ENCODE measurements at places on chromosomes 1 and 21.

- DNase-seq, result peak; percentile 57
Measured at GRCh38 chr1:93448292-93448982, 519 bp downstream of the FNBP1L start.

DNA sequence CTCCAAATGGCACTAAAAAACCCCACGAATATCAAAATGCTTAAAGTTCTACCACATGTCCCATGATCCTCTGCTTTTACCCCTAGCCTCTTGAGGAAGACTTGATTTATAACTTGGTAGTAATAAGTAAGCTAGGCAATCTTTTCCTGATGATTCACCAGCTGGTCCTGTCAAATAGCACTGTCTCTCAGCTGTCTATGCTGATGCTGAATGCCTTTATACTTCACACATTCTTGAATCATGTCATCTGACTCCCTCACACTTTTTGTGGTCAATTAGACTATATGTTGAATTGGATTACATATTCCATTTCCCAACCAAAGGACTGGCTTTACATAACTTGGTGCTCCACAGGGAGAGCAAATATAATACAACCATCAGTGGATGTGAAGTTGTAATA is 16.6 kb downstream of the C21orf91 start:
- DNase-seq, result peak; percentile 38

- peak; percentile 90 for DNase-seq
Measured at GRCh38 chr1:54121482-54122134, 31.2 kb downstream of the CDCP2 start.

DNA sequence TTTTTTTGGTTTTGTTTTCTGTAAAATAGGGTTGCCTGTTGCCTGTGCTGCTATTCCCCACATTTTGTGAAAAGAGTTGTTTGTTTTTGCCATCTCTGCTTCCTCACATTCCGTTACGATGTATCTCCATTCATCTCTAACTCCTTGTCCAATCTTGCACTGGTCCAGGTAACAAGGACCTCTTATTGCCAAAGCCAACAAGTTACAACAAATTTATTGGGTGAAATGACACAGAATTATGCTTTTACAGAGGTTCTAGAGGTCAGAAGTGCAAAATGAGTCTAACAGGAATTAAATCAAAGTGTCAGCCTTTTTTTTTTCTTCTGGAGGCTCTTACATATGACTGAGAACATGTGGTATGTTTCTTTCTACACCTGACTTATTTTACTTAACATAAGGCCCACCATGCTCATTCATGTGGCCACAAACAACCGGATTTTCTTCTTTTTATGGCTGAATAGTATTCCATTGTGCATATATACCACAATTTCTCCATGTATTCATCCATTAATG is 787.9 kb upstream of the B3GALT2 start:
- DNase-seq, result no peak

DNA sequence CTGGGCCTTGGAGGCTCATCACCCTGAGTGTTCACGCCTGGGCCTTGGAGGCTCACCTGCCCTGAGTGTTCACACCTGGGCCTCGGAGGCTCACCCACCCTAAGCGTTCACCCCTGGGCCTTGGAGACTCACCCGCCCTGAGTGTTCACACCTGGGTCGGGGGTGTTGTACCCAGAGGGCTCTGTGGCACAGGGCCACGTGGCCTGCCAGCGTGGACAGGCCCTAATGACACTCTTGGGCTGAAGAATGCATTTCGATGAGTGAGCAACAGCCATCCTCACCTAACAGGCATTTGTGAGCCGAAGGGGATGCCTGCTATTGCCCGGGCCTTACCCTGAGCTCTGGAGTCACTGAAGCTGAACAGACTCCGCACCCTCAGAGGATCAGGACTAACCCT is 17.5 kb downstream of the SLC19A1 start:
- no peak for DNase-seq

DNA sequence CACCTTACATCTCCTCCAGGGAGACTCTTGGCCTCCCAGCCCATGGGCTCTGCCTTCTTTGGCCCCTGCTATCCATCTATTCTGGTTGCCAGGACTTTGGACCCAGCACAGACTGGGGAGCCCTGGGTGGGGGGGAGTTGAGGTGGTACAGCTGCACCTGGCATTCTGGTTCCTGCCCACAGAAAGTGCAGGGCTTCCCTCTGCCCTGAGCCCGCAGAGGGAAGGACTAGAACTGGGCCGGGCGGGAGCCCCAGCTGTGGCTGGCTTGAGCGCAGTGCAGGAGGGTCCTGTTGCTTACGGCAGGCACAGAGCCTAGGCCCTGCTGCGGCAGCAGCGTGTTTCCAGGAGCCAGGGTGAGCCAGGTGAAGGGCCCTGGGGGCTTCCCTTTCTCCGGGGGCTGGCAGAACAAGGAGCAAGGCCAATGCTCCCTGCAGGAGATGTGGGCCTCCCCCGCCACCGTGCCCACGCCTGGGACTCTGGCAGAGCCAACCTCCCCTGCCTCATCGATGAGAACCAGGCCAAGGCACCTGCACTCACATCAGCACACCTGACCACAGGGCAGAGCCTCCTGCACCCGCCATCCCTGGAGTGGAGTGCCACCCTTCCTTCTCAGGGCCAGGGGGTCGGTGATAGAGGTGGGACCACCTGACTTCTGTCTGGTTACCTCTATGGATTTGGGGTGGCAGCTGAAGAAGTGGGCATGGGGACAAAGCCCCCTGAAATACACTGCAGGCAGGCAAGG is 16.1 kb downstream of the PARS2 start:
- DNase-seq, result no peak

DNA sequence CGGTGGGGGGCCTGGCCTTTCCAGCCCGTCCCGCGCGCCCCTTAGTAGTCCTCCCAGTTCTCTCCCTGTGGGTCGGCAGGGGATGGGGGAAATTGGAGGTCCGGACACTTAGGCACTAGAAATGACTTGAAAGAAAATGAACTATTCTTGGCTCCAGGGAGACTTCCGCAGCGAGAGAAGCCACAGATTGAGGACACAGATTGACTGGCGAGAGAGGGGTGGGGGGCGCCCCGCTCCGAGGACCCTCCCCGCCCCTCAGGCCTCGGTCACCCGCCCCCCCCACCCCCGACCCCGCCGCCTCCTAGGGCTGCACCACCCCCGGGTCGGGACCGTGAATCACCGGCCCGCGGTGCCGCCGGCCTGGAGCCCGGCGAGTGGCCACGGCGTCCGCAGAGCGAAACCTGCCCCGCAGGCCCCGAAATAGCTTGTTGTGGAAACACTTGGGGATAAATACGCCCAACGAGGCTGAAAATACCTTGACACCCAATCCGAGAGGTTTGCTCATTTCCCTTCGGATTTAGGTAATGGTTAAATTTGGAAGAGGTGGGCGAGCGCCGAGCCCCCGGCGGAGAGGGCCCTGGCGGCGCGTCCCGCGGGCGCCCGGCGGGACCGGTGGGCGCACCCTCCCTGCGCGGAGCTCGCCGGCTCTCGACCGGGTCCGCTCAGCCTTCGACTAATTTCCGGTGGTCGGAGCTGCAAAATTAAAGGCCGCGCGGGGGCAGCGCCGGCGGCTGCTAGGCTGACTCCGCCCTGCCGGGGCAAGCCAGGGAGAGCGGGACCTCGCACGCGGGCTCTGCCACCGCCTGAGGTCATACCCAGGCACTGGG is at the start of gene GFI1:
GFI1 (minus strand) TSS at position 675 of the 827 bp plus-strand sequence. CDS start 3,438 bp downstream, outside the sequence.
- peak; percentile 62 for DNase-seq

- peak; percentile 77 for DNase-seq
Measured at GRCh38 chr1:65059930-65060538, 88.0 kb upstream of the AK4 start.

DNA sequence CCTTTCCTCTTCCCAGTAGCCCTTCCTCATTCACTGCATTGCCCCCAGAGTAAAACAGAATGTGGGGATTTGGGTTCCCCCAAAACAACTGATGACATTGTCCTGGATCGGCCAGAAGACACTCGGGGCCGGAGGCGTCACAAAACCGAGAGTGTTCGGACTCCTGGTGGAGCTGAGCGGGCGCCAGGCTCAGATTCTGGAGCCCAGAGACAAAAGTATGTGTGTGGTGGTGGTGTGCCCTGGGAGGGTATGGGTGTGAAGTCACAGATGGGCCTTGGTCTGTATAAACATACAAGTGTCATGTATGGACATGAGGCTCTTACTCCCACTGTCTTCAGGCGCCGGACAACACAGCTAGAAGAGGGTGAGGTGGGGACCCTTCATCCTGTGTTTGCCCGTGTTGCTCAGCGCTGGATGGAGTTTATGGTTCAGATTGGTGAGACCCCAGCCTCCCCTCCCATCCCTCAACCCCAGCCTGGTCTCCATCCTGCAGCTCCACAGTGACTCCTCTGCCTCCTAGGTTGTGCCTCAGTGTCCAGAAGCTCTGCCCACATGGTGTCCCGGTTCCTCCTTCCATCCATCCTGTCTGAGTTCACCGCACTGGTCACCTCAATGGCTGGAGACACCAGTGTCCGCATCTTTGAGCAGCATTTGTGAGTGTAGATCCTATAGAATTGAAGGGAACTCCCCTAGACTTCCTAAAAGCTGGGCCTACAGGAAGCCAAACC is 12.4 kb downstream of the HYI start:
- DNase-seq, result no peak

DNA sequence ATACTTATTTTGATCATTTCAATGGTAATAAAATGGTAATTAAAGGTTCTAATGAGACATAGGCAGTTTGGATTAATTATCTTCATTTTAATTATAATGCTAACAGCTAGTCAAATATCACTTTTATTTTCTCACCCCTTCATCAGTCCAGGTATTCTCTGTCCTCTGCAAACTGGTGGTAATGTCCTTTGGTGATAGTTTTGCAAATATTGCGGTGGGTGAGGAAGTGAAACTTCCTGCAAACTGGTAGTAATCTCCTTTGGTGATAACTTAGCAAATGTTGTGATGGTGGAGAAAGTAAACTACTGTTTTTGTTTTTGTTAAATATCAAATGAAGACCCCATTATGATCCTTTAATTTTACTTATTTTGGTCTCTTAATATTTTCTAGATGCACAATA is 209.0 kb downstream of the AMY1C start:
- no peak for DNase-seq

GRCh38 chr1:37338658-37339057 is 135.7 kb upstream of the ZC3H12A start:
- DNase-seq, result no peak

GRCh38 chr1:113677250-113678158 is 81.8 kb downstream of the PHTF1 start:
- DNase-seq, result peak; percentile 67
